Activated T-helper 1 cell treated with anti-CD3 and anti-CD28 coated beads, Interleukin-2, amount 50 U/mL, for 16 hours (primary cell): ENCODE measurements at places on chromosomes 7 and 10.

GRCh38 chr7:70377957-70378356 is 754.0 kb upstream of the GALNT17 start:
- no peak for DNase-seq

DNA sequence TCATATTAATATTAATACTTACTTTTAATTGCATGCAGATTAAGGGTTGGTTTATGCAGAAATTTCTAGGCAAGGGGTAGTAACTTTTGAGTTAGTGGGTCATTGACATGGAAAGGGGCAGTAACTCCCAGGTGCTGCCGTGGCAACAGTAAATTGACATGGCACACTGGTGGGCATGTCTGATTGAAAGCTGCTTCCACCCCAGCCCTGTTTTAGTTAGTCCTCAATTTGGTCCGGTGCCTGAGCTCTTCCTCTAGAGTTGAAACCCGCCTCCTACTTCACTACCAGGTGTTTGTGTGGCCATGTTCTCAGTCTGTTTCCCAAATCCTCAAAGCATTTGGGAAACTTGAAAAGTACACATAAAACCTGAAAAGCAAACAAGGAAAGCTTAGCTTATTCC is 18.4 kb downstream of the CUZD1 start:
- DNase-seq: no peak

GRCh38 chr10:121781101-121781500 is 146.7 kb downstream of the ATE1 start:
- DNase-seq: no peak

- DNase-seq: no peak
These were observed 160.8 kb downstream of the SPAG6 start for GRCh38 chr10:22505911-22506685.

GRCh38 chr7:84547331-84547730 is 352.7 kb upstream of the SEMA3A start:
- no peak for DNase-seq

DNA sequence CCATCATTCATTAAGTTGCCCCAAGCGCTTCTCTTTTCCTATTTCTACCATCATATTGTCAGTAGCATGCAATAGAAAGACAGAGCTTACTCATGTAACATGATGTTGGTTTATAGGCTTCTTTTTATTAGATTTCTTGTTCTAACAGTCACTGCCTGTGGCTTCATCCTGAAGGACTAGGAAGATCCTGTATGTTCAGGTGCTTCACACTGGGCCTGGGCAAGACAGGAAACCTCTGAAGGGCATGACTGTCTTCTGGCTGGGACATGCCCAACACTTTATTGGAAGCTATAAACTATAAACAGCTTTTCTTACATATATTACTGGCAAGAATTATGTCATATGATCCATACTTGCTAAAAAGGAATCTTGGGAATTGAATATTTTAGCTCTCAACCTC is 258.4 kb upstream of the AKR1E2 start:
- DNase-seq: no peak

DNA sequence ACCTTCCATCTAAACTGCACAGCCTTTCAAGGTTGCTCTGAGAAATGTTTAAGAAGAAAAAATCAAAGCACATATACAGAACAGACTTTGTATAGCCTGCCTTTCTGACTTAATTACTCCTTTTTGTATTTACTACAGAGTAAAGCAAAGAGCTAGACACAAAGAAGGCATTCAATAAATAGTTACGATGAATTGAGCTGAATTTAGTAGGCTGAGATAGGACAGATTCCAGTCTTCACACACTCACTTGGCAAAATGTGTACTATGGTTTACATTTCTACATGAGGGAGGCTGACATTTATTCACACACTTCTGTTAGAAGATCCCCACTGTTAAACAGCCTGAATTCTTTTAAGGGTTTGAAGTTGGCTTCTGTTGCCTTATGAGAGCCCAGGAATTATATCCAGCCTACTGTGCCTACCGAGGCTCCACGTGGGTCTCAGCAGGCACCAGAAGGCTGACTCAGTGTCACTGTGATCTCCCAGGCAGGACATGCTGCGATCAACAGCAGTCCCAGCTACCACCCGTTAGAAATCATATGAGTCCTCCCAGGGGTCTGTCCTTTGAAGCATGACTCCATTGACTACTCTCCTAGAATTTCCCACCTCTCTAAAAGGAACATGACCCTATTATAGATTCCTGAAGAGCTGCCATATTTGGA is 24.5 kb upstream of the SLC25A13 start:
- DNase-seq: no peak
